Right lung (tissue), 10 donors: ENCODE measurements at places on chromosomes 6 and 20. TPM values are rescaled to one million over a fixed set of nuclear protein-coding genes. Genes with fewer than 3 reads are reported as not detected.

GRCh38 chr6:138638604-138639003 is 135.0 kb upstream of the CCDC28A start:
- DNase-seq, result no peak

DNA sequence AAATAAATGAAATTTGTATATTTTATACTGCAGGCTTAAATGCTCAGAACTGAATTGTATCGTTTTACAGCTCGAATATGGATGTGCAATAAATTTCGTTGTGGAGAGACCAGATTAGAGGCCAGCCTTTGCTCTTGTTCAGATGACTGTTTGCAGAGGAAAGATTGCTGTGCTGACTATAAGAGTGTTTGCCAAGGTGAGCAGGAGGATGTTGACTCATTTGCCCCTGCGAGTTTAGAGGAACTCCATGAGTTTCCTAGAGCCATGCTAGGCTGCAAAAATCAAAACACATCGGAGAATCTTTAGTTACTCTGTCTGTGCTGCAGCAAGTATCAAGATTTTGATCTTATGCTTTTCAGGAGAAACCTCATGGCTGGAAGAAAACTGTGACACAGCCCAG is 15.4 kb downstream of the ENPP3 start:
- no peak for DNase-seq

- DNase-seq, result no peak
These were observed 5.2 kb upstream of the RSPH4A start for GRCh38 chr6:116611056-116611455.

DNA sequence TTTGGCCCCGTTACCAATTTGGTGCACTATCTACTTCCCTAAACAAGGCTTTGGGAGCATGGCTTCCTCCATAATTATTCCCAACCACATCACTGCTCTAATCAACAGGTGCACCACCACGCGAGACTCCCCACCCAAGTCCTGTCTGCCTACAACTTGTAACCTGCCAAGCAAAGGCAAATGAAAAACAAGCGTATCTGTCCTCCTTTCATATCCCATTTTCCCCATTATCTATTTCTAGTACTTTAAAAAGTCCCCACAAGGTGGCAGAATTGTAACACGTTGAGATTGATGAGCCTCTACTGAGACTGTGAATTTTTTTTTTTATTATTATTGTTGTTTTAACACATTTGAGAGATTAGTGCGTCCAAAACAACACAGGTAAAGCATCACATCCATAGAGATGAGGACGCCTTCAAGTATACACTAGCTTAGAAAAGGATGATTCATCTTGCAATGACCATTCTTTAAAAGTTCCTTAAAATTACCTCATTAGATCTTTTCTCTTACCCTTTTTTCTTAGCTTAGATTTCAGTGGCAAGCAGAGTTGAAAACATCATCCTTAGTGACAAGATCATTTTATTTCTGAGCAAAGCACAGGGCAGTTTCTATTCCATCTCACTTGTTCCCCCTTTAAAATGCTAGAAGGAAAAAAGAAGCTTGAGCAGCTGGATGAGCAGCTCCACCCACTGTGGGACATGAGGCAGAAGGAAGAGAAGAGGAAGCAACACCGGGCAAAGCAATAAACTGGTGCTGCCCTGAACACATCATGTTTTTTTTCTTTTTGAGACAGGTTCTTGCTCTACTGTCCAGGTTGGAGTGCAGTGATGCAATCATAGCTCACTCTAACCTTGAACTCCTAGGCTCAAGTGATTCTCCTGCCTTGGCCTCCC is 210.8 kb downstream of the ARHGAP18 start:
- peak; percentile 36 for DNase-seq

Gene LRFN2
- 0.09 TPM for polyA plus RNA-seq

DNA sequence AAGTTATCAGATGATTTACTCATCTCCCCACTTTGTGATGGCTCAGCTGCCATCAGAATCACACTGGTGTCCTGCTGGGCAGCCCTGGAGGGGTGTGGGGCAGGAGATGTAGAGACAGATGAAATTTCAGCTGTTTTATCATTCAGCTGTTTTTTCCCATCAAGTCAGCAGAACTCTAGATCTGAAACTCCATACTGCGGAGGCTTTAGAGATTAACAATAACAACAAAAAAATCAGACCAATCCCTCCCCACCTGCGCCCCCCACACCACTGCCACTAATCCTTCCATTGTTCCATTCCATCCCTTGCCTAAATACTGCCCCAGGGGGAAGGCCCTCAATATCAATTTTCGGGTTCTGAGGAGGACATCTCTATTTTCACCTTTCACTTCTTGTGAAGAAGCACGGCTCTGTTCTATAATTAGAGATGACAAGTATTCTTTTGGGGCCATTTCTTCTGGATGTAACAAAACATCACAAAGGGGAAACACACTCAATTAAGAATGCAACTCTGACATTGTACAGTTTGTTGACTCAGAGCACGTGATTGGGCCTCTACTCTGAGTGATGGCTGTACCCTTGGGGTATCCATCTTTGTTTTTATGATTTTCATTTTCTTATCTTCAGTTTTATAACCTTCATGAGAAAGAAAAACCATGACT is 396.3 kb downstream of the ZFAND3 start:
- DNase-seq, result no peak

Gene TAP1
- 20.2 TPM for polyA plus RNA-seq

GRCh38 chr6:2432292-2432691 is 186.9 kb upstream of the GMDS start:
- DNase-seq, result no peak

DNA sequence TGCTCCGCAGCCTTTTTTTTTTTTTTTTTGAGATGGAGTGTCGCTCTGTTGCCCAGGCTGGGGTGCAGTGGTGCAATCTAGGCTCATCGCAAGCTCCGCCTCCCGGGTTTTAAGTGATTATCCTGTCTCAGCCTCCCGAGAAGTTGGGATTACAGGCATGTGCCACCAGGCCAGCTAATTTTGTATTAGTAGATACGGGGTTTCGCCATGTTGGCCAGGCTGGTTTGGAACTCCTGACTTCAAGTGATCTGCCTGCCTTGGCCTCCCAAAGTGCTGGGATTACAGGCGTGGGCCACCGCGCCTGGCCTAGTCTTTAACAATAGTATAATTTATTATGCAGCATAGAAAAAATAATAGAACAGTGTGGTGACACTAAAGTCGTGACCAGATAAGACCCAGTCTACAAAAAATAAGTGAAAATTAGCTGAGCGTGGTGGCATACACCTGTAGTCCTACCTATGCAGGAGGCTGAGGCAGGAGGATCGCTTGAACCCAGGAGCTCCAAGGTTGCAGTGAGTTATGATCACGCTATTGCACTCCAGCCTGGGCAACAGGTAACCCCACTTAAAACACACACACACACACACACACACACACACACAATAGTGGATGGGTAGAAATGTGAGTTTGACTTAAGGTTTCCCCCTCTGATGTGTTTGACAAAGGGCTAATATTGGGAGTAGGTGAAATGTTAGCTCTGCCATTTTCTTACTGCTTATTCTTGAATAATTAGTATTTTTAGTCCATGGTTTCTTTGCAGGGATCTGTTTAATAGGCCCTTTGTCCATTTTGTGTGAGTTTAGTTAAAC is 6.5 kb downstream of the PIM1 start:
- DNase-seq, result no peak

Gene HDGFL1
- not detected for polyA plus RNA-seq

GRCh38 chr20:760751-761417 is 7.4 kb downstream of the SLC52A3 start:
- no peak for DNase-seq

Gene VSX1
- not detected for polyA plus RNA-seq

Gene MARCKS
- 284 TPM for polyA plus RNA-seq

GRCh38 chr6:116210750-116211425 is 43.0 kb downstream of the TSPYL4 start:
- DNase-seq, result no peak

- no peak for DNase-seq
These were observed 9.6 kb downstream of the C6orf136 start for GRCh38 chr6:30656513-30656912.

Gene MYMX
- polyA plus RNA-seq, result 0.37 TPM

DNA sequence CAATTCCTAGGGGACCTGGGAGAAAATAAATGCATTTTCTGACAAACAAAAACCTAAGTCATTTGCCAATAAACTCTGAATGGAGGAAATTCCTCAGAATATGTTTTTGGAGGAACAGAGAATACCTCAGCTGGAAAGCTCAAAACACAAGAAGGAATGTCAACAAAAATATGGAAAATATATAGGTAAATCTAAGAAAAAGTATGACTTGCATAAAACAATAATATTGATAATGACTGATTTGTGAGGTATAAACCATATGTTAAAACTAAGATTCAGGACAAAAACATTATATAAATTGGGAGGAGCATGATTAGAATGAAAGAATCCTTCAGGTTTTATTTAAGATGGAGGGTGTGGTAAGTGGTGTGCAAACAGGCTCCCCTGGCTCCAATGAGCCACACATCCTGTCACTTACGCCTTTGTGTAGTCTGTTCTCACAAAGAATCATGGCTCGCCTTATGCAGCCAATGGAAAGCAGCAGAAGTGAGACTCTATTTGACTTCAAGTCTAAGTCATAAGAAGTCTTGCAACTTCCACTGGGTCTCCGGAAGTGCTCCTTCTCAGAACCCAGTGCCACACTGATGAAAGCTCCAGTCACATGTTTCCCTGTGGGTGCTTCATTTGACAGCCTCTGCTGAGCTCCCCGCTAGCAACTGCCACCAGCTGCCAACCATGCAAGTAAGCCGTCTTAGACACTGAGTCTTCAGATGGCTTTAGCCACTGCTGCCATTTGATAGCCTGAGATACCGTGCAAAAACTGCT is 8.1 kb downstream of the CFAP61 start:
- no peak for DNase-seq

Gene IMPG1
- 1.2 TPM for polyA plus RNA-seq
